ENCODE measurements at places on chromosomes 16 and 17.

DNA sequence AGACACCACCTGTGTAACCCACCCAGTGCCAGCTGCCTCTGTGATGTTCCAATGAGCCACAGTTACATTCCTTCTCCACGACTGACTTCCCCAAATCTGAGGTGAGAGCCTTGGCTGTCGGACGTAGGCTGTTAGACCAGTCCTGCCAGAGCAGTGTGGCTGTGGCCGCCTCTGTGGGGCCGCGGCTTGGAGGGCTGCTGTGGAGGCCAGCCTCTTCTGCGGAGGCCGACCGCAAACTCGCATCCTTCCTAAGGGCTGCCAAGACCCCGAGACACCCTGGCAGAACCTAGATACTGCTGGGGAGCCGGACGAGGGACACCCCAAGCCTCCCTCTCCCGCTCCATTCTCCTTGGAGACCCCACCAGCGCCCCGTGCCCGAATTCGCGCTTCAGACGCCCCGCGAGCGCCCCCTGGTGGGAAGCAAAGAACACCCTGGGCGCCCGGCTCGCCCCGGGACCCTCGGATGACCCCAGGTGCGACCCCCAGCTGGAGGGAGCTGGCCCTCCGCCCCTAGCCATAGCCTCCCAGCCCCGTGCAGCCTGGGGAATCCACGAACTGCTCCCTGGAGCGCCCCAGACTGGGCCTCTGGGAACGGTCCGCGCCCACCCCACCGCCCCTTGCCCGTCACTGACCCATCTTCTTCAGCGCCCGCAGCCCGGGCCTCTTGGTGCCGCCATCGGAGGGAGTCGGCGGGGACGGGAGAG lies 547 bp downstream of the PLCD3 start:
- peak overlapping the region; percentile 51 for H3K27ac ChIP-seq
- H3K27me3 ChIP-seq = no peaks in the 10 kb centered on the region
- peaks cover 66% of the 10 kb centered on the region for H3K4me1 ChIP-seq
- no peaks in the 10 kb centered on the region for H3K36me3 ChIP-seq
- no peak for DNase-seq

GRCh38 chr16:8998108-8998507 lies 34.4 kb upstream of the USP7 start:
- H3K4me1 ChIP-seq = peaks cover 54% of the 10 kb centered on the region
- H3K27me3 ChIP-seq = 0 out of 2 replicates have a peak, but pooled peaks cover 1% of the 10 kb centered on the region
- H3K27ac ChIP-seq = no peak overlapping the region
- H3K36me3 ChIP-seq = no peaks in the 10 kb centered on the region
- no peak overlapping the region for H3K4me3 ChIP-seq

GRCh38 chr17:32488604-32489180 lies 1.9 kb downstream of the CDK5R1 start:
- H3K27ac ChIP-seq = no peak overlapping the region
- DNase-seq = no peak
- peaks cover 40% of the 10 kb centered on the region for H3K4me1 ChIP-seq

- peak overlapping the region; percentile 78 for H3K4me3 ChIP-seq
- peak; percentile 60 for DNase-seq
- H3K36me3 ChIP-seq = no peaks in the 10 kb centered on the region
- peak overlapping the region; percentile 86 for H3K27ac ChIP-seq
- H3K4me1 ChIP-seq = peaks cover 47% of the 10 kb centered on the region
- peaks cover 26% of the 10 kb centered on the region for H3K27me3 ChIP-seq
Observed at GRCh38 chr16:1090620-1091587, 5.1 kb downstream of the C1QTNF8 start.

- DNase-seq = no peak
- no peaks in the 10 kb centered on the region for H3K36me3 ChIP-seq
- no peak overlapping the region for H3K4me3 ChIP-seq
- no peak overlapping the region for H3K27ac ChIP-seq
- H3K4me1 ChIP-seq = no peaks in the 10 kb centered on the region
- H3K27me3 ChIP-seq = no peaks in the 10 kb centered on the region
Observed at GRCh38 chr16:82848013-82848412, 221.2 kb downstream of the CDH13 start.

DNA sequence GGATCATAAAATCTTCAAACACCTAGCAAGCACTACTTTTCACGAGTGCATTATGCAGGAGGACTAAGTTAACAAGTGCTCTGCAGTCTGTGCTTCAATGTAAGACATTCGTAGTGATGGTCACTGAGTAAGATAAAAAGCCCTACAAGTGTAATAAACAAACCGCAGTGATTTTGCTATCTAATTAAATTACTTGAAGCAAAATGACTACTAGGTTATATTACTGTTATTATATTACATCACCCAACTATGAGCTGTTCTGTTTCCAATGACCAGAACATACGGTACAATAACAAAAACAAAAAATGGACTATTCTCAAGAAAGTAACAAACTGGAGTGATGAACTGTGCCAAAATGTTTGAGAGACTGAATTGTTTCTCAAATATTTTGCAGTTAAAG lies 11.2 kb downstream of the KLHL10 start:
- no peak for DNase-seq
- H3K4me1 ChIP-seq = no peaks in the 10 kb centered on the region
- no peak overlapping the region for H3K27ac ChIP-seq

DNA sequence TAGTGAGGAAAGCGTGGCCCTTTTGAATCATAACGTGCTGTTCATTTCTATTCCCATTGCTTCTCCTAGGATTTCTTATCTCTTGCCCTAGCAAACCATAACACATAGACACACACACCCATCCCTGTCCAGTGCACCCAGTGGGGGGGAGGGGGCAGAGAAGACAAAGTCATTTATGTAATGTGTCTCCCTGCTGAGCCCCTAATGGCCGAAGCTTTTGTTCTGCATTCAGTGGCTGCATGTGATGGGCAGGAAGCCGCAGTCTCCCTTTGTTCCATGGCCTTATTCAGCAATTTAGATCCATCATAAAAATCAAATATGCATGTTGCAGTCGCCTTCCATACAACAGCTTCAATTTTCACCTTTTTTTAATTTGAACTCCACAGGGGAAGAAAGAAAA lies 325.4 kb downstream of the ZFHX3 start:
- no peak for DNase-seq
- H3K36me3 ChIP-seq = no peaks in the 10 kb centered on the region
- H3K4me3 ChIP-seq = no peak overlapping the region
- H3K4me1 ChIP-seq = no peaks in the 10 kb centered on the region
- no peaks in the 10 kb centered on the region for H3K27me3 ChIP-seq

GRCh38 chr17:36602924-36603384 lies 1.6 kb downstream of the MRM1 start:
- H3K27me3 ChIP-seq = no peaks in the 10 kb centered on the region
- peaks cover 42% of the 10 kb centered on the region for H3K4me1 ChIP-seq
- peak overlapping the region; percentile 72 for H3K4me3 ChIP-seq

DNA sequence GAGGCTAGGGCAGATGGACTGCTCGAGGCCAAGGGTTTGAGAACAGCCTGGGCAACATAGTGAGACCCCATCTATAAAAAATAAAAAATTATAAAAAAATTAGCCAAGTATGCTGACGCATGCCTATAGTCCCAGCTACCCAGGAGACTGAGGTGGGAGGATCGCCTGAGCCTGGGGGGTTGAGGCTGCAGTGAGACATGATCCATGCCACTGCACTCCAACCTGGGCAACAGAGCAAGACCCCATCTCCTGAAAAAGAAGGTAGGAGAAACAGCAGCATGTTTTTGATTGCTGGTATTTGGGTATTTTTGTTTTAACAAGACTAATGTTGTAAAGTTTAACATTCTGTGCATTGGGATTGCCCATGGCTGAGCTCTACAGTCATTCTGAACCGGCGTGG lies 8.9 kb upstream of the DDX19A start:
- no peak overlapping the region for H3K27ac ChIP-seq
- H3K4me3 ChIP-seq = no peak overlapping the region
- no peaks in the 10 kb centered on the region for H3K27me3 ChIP-seq
- H3K4me1 ChIP-seq = no peaks in the 10 kb centered on the region
- DNase-seq = no peak
- peaks cover 15% of the 10 kb centered on the region for H3K36me3 ChIP-seq

- no peak overlapping the region for H3K27ac ChIP-seq
- H3K4me1 ChIP-seq = peaks cover 41% of the 10 kb centered on the region
- no peaks in the 10 kb centered on the region for H3K36me3 ChIP-seq
- peak; percentile 61 for DNase-seq
- no peak overlapping the region for H3K4me3 ChIP-seq
- no peaks in the 10 kb centered on the region for H3K27me3 ChIP-seq
Observed at GRCh38 chr17:64028874-64029464, 8.5 kb upstream of the ICAM2 start.
